Activated CD8-positive, alpha-beta memory T cell treated with anti-CD3 and anti-CD28 coated beads for 1 hour (primary cell): ENCODE measurements at places on chromosomes 11 and 22.

DNA sequence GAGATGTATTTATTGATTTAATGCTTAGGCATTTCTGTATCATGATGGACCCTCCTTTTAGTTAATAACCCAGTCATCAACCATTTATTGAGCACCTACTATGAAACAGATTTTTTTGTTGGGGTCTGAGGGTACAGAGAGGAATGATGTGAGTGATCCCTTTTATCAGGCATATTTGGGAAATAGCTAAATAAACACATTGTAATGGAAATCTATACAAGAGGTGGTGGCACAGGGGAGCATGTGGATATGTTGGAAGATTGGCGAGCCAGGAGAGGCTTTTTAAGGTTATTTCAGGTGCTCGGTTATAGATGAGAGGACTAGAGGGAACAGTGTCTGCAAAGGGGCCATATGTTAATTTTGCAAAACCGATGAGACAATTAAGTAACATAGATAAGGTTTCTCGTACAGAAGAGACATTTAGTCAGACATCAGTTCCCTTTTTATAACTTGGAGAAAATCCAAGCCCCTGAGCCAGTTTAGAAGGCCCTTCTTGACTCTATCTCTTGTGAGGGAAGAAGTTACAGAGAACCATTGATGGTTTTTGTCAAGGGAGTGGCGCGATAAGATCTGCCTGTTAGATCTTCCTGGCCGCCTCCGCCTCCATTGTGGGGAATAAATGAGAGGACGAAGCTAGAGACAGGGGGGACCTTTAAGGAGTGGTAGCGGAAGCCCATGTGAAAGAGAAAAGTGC is 2.0 kb downstream of the ATXN10 start:
- DNase-seq = no peak

- DNase-seq = no peak
Observed at GRCh38 chr11:15938983-15939382, 417.4 kb downstream of the SOX6 start.

DNA sequence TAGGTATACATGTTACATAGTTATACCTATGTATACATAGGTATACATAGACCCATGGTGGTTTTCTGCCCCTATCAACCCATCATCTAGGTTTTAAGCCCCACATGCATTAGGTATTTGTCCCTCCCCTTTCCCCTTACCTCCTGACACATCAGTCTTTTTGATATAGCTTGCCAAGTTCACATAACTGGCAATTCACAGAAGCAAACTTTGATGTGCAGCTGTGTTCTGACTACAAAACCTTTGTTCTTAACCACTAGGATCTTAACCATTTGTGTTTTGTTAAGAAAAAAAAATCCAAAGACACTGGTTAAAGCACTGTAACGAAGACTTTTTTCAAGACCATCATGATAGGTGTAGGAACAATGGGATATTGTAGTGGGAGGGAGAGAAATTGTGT is 42.9 kb upstream of the SLC5A1 start:
- no peak for DNase-seq

GRCh38 chr22:17851759-17852158 is 77.5 kb upstream of the BID start:
- no peak for DNase-seq

DNA sequence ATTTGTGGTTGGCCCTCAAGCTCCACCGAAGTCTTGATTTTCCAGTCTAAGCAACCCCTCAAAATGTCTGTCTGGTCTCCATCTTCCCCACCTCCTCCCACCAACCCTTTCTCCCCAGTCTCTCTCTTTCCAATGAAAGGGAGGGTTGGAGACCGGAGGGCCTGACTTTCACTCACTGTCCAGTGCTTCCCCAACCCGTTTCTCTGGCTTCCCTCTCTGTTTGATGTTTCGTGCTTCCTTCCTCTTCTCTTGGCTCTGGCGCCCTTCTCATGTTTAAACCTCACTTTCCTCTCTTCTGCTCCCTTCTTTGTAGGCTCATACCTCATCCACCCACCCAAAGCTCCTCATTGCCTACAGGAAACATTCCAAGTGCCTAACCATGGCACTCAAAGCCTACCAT is 11.1 kb upstream of the VPS37C start:
- DNase-seq = no peak

DNA sequence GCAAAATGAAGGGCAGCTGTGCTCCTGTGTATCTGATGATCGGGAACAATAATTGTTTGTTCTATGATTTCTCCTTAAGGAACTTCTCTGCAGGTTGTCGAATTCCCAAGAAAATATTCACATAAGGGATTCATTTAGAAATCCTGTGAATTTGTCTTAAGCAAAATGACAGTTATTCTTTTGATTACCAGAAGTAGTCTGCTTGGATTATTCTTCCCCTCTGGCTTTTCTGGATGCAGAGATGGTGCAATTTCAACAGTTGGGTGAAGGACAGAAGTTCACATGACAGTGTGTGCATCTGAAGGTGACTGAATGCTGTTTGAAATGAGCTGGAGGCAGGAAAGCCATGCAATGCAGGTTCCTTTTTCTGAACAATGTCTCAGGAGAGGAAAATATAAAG is 137.2 kb upstream of the MTMR2 start:
- no peak for DNase-seq

GRCh38 chr11:28114731-28115130 is 6.5 kb downstream of the METTL15 start:
- no peak for DNase-seq

DNA sequence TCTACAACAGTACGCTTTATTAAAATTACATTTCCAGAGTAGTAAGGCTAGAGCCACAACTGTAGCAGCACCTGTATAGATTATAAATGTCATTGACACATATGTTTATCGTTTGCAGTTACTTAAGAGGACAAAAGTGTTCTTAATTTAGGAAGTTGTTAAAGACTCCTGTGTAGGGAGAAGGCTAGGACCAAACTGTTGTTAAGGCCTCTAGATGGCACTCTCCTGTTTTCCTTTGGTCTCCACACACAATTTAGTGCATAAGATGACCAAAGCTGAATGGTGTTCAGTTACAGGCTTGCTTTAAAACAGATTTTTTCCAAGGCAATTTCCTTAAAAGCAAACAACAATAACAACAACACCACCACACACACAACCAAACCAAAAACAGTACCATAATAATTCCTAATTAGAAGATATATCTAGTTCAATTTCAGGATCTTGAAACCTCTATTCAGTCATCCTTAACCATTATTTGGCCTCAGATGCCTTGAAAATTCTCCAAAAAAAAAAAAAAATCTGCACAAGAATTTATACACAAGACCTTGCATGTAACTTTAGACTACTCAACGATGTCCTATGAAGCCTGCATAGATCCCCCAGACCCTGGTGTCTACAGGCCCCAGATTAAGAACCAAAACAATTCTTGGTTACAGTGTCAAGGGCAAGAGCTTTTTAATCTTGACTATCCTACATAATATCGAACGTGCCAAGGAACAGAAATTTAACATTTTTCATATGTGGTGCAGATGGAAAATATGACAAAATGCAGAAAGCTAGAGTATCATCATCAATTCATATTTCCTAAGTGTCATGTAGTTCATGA is 42.6 kb upstream of the APOA1 start:
- DNase-seq = no peak

DNA sequence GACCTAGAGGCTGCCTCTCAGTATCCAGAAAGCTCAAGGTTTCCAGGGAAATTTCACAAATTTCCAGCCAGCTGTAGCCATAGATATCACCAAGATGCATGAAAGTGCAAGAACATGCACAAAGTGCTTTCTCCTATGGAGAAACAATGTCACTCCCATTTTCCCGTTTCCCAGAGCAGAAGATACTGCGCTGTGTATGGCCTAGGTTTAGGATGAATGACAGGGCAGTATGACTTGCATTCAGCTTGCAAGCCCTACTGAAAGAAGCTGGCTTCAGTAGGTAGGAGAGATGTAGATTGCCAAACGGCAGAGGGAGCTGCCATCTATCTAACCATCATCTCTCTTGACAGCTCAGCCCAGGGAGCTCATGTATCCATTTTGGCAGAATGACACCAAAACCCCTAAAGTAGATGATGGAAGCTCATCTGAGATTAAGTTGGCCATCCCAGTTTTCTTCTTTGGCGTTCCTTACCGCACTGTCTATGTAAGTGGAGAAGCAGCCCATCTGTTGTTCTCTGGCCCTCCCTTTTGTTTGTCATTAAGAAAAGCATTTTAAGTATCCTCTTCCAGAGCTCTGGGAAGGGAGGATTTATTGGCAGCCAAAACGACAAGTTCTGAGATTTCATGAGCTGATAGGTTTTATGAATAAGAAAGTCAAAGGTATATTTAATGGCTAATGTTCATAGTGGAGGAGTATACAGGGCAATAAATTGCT is 4.6 kb downstream of the TECTA start:
- no peak for DNase-seq

DNA sequence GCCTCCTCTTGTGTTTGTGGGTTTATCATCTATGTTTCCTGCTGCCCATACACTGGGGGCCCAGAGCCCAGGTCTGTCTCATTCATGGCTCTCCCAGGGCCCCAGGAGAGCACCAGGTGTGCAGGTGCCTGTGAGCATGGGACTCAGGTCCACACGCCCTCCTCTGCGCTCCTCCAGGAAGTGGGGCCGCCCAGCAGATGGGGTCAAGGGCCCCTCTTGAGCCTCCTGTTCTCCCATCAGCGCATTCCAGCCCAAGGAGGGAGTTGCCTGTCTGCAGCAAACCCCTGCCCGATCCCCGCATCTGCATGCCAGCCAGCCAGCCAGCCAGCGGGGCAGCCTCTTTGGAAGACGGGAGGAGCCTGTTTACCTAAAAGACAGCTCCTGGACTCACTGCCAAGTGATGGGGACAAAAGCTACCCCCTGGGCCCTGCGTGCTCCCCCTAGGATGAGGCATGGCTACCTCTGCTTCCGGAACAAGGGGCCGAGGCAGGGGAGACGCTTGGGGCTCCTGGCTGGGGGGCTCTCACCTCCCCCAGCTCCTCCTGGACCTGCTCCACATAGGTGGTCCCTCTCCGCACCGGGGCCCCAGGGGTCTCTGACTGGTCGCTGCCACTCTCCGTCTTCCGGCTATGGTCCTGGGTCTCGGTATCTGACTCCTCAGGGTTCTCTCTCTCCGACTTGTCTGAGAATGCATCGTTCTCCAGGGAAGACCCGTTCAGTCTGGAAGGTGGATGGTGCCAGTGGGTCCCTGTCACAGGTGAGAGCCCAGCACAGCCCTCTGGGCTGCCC is 49.7 kb upstream of the CARS1 start:
- DNase-seq = no peak

DNA sequence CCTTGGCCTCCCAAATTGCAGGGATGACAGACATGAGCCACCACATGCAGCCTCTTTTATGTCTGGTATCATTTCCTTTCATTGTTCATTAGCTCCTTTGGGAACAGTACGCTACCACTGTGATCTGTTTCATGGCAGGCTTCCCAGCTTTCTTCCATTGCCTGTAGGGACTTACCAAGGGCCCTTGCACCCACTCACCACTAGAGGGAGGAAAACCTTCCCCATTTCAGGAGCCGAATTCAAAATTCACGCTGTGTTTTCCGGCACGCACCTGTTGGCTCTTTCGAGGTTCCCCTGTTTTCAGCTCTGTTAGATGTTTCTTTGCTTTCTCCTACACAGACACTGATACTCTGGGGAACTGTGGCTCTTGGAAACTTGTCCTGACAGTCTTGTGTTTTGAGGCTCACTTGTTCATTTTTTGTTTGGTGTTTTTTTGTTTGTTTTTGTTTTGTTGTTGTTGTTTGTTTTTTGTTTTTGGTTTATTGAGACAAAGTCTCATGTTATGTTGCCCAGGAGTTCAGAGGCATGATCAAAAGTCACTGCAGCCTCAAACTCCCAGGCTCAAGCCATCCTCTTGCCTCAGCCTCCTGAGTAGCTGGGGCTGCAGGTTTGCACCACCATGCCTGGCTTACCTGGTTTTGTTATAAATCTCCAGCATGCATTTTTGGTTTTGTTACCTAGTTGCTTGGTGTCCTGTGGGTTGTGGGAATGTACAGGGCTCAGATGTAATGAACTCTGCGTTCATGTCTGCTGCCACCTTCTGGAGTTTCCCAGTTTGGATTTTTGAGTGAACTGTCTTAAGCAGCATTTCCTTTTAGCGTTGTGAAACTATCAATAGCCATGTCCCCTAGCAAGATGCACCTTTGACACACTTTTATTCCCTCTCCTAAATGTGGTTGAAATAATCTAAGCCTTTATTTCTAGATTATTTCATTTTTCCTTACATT is 2.3 kb downstream of the KRTAP5-11 start:
- no peak for DNase-seq

- DNase-seq = no peak
Observed at GRCh38 chr11:11207428-11207827, 145.6 kb downstream of the CSNK2A3 start.

DNA sequence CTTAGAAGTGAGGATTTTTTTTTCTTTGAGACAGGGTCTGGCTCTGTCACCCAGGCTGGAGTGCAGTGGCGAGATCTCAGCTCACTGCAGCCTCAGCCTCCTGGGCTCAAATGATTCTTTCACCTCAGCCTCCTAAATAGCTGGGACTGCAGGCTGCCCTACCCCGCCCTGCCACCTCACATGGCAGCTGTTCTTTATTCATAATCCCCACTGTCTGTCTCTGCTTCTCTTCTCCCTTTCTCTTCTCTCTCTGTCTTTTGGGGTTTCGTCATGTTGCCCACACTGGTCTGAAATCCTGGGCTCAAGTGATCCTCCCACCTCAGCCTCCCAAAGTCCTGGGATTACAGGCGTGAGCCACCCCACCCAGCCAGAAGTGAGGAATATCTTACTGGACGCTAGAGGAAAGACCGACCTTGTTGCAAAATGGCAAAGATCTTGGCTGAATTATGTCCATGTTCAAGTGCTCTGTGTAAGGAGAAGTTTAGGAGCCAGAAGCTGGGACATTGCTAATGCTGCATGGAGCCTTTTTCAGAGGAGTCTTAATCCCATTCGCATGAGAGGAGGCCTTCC is 21.9 kb downstream of the KRTAP5-5 start:
- no peak for DNase-seq

DNA sequence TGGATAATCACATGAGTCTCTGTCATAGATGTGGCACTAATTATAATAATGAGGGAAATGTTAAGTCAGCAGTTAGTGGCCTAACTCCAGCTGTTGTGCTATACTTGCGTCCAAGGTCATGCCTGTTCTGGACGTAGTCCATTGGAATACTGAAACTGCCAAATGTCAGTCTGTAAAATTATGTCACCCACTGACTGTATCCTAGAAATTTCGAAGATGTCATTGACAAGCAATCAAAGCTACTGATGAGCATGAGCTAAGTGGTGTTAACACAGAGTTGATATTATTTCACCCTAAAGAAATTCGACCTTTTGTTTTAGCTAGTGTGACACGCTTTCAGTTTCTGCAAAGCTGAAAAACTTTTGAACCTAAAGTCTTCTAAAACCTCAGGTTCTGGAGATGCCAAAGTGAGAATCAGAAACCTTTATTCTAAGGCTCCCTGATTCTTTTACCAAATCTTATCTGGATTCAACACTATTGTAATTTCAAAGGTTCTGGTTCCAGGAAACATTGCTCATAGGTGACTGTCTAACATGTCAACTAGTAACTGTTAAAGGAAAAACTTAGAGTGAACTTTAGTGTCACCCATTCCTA is 14.9 kb upstream of the ME3 start:
- no peak for DNase-seq

GRCh38 chr11:12165237-12165875 is 55.0 kb downstream of the MICAL2 start:
- DNase-seq = no peak

GRCh38 chr11:64015935-64016845 is 19.5 kb upstream of the FLRT1 start:
- DNase-seq = no peak
